ENCODE measurements at places on chromosomes 3 and 15.
A peak's percentile ranks its signal among the peaks of the same experiment; 100 is the strongest.

DNA sequence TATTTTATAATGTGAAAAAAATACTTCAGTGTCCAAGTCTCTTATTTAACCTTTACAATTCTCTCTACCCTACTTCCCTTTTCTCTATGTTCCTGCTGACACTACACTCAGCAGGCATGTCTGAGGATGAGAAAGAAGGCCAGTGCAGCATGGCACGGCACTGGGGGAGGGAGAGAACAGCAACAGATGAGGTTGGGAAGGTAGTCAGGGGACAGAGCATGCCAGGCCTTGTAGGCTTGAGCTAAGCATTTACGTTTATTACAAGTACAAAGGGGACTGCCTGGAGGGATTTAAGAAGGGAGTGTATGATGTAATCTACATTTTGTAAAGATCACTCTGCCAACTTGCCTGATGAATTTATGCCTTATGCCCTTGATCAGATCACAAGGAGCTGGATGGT, 117.3 kb upstream of the WNT5A start:
- DNase-seq, result no peak

DNA sequence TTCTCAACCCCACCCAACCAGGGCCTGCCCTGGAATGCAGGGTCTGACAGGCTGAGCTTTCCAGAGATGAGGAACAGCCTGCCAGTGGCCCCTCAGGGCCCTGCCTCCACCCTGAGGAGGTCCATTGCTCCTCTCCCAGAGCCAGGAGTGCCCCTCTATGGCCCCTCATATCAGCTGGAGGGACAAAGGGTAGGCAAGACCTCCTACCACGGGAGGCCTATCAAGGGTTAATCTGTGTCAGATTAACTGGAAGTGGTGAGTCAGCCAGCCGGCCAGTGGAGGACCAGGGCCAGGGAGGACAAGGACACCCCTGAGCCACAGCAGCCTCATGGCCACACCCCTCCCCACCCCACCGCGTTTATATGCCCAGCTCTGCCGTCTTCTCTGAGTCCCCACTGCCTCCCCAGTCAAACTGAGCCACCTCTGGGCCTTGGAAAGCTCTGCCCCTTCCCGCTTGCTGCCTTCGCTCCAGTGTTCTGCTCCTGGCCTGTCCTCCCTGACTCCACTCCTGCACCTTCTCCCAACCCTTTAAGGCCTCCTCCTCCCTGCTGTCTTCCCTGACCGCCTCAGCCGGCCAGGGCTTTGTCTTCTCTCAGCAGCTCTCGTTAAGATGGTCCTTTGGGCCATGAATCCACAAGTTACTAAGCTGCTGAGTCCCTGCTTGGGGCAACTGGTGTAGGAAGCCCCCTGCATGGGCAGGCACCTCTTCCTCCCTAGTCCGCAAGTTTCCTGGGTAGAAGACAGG, 6.5 kb downstream of the CCDC33 start:
- DNase-seq, result no peak

GRCh38 chr3:178508443-178508825, 27.8 kb upstream of the KCNMB2 start:
- no peak for DNase-seq

DNA sequence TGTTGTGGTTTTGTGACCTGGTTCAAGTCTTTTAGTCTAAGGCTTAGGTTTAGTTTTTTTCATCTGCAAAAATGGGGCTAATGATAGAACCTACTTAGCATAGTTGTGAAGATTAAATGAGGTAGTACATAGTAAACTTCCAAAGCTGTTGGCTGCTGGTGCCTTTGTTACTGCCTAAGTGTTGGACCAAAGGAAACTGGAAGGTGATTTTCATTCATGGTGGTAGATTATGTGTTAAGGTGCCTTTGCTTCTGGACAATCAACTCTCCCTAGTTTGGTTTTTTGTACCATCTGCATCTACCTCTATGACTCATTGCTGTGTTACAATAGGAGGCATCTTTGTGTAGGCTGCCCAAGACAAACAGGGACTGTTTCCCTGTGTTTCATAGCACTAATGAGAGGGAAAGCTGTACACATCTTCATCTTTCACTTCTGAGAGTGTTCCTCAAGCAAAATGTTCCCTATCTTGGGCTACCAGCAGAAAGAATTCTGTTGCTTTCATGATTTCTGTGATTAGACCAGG, 3.2 kb downstream of the MAP2K1 start:
- DNase-seq, result no peak

- no peak for DNase-seq
Measured at GRCh38 chr3:13137941-13138832, 65.0 kb upstream of the IQSEC1 start.

DNA sequence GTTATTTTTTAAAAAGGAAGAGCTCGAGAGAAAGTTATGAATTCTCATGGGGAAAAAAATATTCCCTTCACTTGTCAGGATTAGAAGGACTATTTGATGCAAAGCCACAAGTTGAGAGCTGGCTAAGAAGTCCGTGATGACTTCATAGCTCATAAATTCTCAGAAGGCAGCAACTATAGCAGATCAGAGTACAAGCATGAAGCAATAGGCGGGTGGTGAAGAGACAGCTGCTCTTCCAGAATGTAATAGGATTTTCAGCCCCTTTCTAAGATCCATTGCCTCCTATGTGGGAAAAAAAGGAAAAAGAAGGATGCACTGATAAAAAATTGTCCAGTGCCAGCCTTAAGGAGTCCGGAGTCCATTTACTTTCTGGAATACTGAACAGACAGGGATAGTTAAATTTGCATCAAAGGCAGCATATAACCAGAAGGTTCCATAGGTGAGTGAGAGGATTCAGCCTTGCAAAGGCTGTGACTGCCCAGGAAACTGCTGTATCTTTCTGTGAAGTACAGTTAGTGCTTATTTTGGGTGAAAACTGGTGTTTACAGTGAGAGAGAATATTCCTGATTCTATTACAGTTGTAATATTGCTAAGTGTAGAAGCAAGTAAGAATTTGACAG, 929.5 kb upstream of the ALCAM start:
- DNase-seq, result no peak

GRCh38 chr3:58072052-58072762, 64.0 kb downstream of the FLNB start:
- DNase-seq, result peak; percentile 57

- no peak for DNase-seq
Measured at GRCh38 chr3:26714485-26714884, 91.9 kb downstream of the LRRC3B start.

DNA sequence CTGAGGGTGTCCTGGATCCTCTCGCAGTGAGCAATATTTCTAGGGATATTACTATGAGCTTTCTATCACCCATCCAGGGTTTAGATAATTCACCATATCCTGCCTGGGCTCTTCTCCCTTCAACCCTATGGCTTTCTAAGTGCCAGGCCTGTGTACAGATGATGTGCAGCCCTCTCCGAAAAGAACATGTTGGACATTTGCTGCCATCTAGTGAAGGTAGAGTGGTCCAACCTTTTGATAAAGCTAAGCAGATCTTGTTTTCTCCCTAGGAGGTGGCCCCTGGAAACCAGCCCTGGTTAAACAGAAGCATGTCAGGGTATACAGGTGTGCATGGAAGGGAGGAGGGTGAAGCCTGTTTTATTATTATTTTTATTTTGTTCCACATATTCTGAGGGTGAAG, 27.9 kb upstream of the SCN10A start:
- DNase-seq, result no peak

- no peak for DNase-seq
Measured at GRCh38 chr3:57948080-57948671, 60.0 kb upstream of the FLNB start.

GRCh38 chr15:88842156-88842555, 38.9 kb downstream of the ACAN start:
- DNase-seq, result no peak
